ENCODE measurements at places on chromosomes 6 and 20.

DNA sequence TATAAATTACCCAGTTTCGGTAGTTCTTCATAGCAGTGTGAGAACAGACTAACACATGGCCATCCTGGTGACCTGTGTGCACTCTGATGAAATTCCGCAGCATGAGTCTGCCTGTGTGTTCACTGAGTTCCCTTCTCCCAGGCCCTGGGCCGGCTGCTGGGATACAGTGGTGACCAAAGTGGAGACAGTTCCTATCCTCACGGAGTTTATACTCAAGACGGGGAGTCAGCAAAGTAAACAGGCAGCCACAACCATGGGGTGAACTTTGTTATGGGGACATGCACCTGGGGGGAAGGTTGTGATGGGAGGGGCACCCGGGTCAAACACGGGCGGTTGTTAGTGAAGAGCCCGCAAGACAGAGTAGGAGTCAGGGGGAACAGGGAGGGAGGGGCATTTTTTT is 202.0 kb downstream of the CDH4 start:
- no peak for DNase-seq

DNA sequence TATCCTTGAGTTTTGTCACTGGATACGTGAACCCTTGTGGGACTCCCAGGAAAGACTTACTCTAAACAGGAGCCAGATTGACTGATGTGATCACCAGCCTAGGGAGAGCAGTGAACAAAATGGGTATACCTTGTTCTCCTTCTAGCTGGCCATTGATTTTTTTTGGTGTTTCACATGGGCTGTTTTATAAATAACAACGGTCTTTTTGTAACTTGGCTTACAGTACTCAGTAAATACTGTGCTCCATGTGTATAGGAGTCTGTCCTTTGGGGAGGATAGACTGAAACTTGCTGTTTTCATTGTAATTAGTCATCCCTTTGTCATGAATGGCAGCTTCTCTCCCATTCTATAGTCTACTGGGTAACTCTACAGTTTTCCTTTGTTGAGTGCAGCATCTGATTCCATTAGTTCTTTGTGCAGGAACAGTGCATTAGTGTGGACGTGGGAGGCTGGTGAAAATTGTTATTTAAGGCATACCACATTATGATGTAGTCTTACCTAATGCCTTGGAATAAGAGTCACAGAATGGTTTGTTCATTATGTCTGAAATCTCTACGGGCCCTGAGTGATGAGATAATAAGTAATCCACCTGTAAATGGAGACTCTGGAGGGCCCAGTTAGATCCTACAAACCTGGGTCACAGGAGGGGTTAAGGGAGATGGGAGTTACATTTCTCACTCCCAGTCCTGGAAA is 89.5 kb downstream of the TIAM2 start:
- DNase-seq = no peak

- no peak for DNase-seq
These were observed 352.5 kb downstream of the MAFB start for GRCh38 chr20:40336533-40336932.

DNA sequence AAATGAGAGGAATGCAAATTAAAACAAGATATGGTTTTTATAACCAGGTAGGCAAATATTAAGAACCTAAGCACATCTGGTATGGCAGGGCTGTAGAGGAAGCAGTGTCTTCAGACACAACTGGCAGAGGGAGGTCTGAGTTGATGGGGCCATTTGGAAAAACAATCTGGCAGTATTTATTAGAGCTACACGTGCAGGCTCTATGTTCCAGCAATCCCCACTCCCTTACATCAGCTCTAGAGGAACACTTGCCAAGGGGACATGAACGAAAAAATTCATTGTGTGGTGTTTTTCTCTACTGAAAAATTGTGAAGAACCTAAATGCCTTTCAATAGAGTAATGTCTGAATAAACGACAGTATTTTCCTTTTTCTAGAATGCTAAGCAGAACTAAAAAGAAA is 111.6 kb upstream of the EDN1 start:
- no peak for DNase-seq

- no peak for DNase-seq
These were observed 36.4 kb upstream of the SLC17A4 start for GRCh38 chr6:25717866-25718740.

All from left renal cortex interstitium (tissue), 4 donors.